Stimulated activated naive CD4-positive, alpha-beta T cell treated with Interleukin-2 at 50 U/mL for 16 hours (primary cell): ENCODE measurements at places on chromosomes 11 and 22.
A peak's percentile ranks its signal among the peaks of the same experiment; 100 is the strongest.

- no peak for DNase-seq
Measured at GRCh38 chr11:106012744-106013143, 9.3 kb downstream of the MSANTD4 start.

GRCh38 chr11:126197277-126197939 lies 14.0 kb downstream of the RPUSD4 start:
- no peak for DNase-seq

DNA sequence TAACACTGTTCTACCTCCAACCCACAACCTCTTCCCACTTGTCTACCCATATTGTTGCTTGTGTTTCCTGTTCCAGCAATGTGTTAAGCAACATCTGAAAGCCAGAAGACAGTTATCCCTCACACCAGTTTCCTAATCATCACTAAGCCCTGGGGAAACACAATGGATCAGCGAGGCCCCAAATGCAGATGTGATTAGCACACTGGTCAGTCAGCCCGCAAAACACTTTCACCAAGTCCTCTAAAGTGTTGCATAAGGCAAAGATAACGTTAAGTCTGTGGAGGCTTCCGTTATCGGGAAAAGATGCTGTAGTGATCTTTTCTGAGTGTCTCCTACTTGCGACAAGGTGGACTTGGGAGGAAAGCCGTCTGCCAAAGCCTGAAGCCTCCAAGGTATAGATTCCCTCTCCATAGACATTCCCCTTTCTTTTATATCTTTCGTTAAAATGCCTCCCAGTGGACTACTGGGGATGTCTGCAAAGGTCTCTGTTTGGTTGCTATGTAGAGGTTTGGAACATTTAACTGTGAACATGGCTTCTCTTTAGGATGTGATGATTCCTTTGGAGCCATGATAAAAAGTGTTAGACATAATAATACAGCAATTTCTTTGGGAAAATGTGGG lies at the start of gene MS4A3:
Gene MS4A3, plus strand, starts transcription at position 317 of the 621 bp plus-strand sequence. CDS start 4,496 bp downstream, outside the sequence.
- no peak for DNase-seq

- no peak for DNase-seq
Measured at GRCh38 chr11:19820100-19820499, 107.5 kb downstream of the NAV2 start.

DNA sequence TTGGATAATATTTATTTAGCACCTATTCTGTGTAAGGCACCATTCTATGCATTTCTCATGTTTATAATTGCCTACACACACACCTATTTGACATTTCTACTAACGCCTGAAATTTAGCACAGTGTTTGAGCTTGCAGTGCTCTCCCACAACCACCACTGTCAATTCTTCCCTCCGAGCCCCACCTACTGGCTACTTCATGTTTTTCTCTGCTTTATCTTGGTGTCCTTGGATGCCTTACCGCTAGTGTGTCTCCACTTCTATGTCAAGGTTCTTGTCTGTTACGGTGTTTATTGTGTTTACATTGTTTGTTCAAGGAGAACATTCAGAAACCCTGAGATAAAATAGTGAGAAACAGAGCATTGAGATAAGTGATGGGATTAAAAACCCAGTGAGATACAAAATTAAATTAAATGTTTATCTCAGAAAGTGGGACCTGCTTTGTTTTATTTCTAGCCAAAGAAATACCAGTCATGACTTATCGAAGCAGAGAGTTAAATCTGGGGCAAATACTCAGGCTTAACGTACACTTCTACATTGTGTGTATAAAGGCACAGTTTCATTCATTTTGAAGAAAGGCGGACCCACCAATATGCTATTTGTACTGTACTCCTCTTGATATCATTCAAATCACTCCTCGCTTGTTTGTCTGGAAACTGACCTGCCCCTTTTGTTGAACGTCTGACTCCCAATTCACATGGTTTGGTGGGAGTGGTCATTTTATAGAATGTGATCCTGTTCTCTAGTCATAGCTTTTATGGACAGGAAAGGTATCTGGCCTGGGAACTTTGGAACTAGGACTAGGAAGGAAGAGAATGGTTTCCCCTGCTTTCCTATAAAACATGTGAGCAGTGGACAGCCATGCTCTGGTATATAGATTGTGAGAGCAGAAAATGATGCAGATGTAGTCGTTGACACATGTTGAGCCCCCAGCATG lies 39.2 kb upstream of the SLC36A4 start:
- DNase-seq: no peak

GRCh38 chr11:80958361-80958760 lies 1517.5 kb upstream of the TENM4 start:
- no peak for DNase-seq

- DNase-seq: no peak
Measured at GRCh38 chr22:35133702-35134380, 67.9 kb downstream of the ISX start.

DNA sequence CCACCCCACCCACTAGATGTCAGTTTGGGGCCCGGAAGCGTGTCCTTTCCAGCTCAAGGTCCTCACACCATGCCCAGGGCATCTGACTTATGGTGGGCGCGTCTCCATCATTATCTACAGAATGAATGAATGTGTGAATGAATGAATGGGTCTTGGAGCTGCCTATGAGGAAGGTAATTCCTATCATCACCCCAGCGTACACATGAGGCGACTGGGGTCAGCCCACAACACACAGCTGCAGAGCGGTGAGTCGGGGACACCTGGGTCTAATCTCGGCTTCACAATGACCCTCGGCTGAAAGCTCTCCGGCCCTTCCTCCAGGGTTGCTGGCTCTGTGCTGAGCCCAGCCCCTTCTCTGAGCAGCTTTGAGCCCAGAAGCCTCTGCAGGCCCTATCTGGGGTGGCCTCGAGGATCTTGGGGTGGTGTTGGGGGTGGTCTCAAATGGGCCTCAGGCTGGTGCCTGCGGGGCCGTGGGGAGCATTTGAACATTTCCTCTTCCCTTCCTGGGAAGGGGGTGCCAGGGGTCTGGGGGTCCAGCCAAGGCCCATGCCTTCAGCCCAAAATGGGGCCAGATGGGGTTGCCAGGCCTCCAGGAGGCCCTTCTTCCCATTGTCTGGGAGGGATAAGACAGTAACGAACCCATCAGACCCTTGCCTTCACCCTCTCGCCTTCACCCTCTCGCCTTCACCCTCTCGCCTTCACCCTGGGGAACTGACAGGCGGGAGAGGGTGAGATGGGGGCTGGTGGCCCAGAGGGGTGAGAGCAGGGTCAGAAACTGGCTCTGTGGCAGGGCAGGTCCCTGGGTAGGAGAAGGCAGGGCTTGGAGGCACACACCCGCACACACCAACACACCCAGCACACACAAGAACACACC lies 82.4 kb downstream of the MYEOV start:
- DNase-seq: no peak

GRCh38 chr11:87398931-87399330 lies 361.2 kb downstream of the TMEM135 start:
- no peak for DNase-seq

DNA sequence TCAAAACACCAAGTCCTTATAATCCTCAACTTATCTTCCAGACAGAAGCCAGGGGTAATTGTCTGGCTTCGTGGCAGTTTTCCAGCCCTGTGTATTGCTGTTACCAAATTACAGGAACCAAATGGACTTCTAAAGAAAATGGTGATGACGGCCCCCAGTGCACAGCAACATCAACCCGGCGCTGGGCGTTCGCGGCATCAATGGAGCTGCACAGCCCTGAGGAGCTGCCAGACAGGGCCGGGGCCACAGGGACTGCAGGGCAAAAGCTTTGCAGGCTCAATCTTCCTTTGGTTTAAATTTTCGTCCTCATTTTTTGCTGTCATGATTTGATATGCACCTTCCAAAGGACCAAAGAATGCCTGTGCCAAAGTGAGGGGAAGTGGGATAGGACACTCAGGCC lies 292.5 kb downstream of the BRD1 start:
- no peak for DNase-seq

- no peak for DNase-seq
Measured at GRCh38 chr11:94150056-94150455, 21.4 kb downstream of the PANX1 start.

DNA sequence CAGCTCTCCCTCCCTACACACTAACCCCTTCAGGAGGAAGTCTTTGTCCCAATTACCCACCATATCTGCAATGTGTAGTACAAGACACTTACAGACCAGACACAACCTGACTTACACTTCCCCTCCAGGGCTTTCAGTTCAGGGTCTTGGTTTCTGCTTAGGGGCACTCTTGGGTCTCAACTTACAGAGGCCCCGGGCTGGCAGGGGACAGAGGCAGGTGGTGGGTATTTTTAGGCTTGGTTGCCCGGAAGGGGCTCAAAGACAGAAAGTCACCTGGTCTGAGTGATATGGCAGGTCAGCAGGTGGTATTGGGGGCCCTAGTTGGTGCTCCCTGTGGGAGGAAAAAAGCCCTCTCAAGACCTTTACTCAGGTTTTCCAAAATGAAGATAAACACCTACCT lies 3.4 kb upstream of the TMEM184B start:
- no peak for DNase-seq

GRCh38 chr11:3155216-3155615 lies 9.9 kb downstream of the OSBPL5 start:
- no peak for DNase-seq

DNA sequence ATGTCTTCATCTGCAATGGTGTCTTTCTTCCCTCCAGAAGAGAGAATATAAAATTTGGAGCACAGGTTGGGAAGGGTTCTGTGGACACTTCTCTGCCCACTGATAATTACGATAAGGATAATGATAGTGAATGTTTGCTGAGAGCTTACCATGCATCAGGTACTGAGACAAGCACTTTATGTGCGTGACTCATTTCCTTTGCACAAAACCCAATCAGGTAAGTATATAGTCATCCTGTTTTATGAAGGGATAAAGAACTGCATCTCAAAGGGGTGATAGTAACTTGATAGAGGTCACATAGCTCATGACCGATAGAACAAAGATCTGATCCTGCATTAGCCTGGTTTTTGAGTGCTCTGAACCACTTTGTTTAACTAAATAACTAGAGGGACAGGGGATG lies 9.4 kb downstream of the DRD2 start:
- DNase-seq: no peak

GRCh38 chr11:8775332-8775731 lies 92.7 kb downstream of the RPL27A start:
- DNase-seq: no peak

DNA sequence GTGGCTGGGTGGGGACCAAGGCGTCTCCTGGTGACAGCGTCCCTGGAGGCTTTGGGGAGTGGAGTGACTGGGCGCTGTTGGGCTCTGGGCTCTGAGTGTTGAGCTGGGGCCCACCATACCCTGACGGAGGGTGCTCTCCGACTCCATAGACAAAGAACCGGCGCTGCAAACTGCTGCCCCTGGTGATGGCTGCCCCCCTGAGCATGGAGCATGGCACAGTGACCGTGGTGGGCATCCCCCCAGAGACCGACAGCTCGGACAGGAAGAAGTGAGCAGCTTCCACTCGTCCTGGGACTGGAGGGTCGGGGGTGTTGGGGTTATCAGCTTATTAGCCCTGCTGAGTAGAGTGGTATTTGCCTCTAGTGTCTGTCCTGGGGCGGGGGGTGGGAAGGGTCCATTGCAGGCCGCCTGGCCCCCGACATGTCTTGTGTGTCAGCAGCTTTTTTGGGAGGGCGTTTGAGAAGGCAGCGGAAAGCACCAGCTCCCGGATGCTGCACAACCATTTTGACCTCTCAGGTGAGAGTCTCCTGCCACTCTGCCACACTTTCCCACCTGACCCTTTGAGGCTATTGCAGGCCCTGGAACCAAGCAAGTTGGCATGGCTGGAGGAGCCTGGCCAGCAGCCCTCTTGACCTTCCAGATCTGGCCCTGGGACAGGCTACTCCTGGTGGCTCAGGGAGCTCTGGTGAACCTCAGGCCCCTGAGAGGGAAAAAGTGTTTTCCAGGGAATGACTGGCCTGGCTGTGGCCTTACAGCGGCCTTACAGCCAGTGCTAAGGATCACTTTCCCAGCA lies 7.6 kb downstream of the CLDN5 start:
- no peak for DNase-seq

- peak; percentile 55 for DNase-seq
Measured at GRCh38 chr22:28955817-28956216, 72.4 kb downstream of the ZNRF3 start.

GRCh38 chr11:117814766-117815261 lies 9.7 kb downstream of the FXYD2 start:
- DNase-seq: peak; percentile 72

DNA sequence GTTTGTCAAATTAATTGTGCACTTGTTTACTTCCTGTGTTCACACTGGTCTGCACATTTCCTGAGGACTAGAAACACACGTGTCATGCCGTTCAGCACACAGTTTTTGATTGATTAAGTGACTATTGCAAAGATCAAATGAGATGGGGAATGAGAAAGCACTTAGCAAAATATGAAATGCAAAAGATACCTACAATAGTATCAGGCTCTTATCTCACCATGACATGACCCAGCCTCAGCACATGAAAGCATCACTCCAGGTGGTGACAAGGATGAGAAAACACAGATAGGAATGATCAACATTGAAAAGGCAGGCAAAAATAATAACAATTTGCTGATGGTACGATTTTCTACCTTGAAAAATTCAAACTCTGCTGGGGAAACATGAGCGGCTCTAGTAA lies 42.1 kb upstream of the TP53I11 start:
- DNase-seq: no peak

DNA sequence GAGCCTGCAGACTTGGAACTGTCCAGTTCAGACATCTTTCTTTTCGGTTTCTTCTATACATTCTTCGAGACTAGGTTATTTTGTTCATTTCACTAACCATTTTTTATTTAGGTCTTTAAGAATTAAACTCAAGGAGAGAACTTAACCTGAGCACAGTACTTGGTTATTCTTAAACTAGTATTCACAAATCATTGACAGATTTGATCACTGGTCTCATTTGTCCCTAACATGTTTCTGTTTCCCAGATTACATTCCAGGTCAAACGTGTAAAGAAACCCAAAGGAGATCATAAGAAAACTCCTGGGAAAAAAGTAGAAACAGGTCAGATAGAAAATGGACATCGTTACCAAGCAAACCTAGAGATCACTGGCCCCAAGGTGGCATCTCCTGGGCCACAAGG lies 85.1 kb downstream of the TTC17 start:
- DNase-seq: no peak

GRCh38 chr11:76808171-76808570 lies 25.0 kb downstream of the TSKU start:
- no peak for DNase-seq

- no peak for DNase-seq
Measured at GRCh38 chr11:32466279-32466915, 31.1 kb upstream of the WT1 start.

GRCh38 chr11:2406878-2407410 lies 6.4 kb downstream of the TSSC4 start:
- no peak for DNase-seq

DNA sequence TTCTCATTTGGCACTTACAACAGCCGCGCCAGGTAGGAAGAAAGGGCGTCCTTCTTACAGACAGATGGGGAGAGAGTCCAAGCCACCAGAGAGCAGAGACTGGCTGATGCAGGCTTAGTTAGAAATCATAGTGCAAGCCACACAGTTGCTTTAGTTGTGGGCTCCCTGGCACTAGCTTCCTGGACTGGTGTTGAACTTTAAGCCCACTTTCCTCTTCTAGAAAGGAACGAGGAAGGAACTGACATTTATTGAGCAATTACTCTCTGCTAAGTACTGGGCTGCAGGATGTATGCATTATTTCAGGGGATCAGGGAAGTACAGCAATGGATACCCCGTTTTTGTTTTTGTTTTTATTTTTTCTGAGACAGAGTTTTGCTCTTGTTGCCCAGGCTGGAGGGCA lies 3.0 kb downstream of the BACE1 start:
- DNase-seq: no peak

GRCh38 chr11:95324826-95325225 lies 93.8 kb upstream of the SESN3 start:
- no peak for DNase-seq
